ENCODE measurements at places on chromosomes 4 and X. TPM values are rescaled to one million over a fixed set of nuclear protein-coding genes. Genes with fewer than 3 reads are reported as not detected.
A peak's percentile ranks its signal among the peaks of the same experiment; 100 is the strongest.

TCEAL2 gene
- not detected for total RNA-seq

JCHAIN gene
- total RNA-seq: 1.3 TPM

TMPRSS11F gene
- total RNA-seq: not detected

AFM gene
- total RNA-seq: not detected

RHOXF2 gene
- not detected for total RNA-seq

DNA sequence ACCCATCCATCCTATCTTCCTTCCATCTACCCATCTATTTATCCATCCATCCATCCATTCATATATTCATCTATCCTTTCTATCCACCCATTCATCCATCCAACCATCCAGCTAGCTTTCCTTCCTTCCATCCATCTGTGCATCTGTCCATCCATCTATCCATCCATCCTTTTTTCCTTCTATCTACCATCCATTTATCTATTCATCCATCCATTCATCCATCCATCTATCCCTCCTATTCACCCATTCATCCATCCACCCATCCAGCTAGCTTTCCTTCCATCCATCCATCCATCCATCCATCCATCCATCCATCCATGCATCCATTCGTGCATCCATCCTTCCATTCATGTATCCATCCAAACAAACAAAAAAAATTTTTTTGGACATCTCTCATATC is 118.8 kb downstream of the PSAPL1 start:
- DNase-seq: no peak

DNA sequence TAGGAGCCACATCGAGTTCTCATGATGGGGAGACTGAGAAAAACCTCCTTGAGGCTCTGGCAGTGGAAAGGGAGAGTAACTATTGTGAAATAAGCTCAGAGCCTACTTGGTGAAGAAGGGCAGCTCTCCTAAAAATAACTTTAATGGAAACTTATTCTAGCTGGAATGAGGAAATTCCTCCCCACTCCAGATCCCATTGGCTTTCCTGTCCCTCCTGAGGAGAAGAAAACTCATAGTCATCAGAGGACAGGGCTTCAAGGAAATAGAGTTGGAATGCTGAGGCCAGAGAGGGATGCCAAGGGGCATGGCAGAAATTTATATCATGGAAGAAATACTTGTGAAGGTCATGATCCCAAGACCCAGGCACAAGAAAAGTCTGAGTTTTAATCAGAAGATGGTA is 70.7 kb upstream of the TAPT1 start:
- DNase-seq: no peak

DNA sequence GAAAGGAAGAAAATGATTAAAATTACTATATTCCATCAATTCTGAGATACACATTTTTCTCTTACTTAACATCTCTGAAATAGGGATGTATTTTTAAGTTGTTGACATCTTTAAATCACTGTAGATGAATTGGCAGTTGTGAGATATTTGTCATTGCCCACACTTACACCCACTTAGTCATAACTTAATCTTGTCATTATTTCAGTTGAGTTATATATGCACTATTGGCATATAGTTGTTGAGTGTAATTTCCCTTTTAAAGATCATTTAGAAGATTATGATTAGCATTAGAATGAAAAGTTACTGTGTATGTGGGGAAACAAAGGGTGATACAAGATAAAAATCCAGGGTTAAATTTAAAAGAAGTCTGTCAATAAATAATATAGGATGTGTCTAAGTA is 2.2 kb downstream of the AIMP1 start:
- no peak for DNase-seq

GRCh38 chrX:11478026-11478425 is 184.8 kb downstream of the AMELX start:
- no peak for DNase-seq

GRCh38 chrX:20529711-20530110 is 263.0 kb upstream of the RPS6KA3 start:
- no peak for DNase-seq

DNA sequence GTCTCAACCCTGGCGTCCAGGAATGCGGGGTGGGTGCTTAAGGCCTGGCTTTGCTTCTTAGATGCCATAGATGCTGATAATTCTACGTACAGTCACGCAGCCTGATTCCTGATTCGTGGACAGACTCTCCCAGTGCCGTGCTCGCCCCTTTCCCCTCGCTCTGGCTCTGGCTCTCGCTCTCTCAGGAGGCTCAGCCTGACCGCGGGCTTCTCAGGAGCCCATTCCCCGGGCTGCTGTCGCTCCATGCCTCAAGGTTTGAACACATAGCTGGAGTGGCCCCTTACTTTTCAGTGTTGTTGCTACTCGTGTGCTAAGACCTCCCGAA is 59.2 kb upstream of the ZC4H2 start:
- peak; percentile 16 for DNase-seq

GRCh38 chr4:128031756-128032384 is 29.2 kb upstream of the LARP1B start:
- DNase-seq: no peak

DNA sequence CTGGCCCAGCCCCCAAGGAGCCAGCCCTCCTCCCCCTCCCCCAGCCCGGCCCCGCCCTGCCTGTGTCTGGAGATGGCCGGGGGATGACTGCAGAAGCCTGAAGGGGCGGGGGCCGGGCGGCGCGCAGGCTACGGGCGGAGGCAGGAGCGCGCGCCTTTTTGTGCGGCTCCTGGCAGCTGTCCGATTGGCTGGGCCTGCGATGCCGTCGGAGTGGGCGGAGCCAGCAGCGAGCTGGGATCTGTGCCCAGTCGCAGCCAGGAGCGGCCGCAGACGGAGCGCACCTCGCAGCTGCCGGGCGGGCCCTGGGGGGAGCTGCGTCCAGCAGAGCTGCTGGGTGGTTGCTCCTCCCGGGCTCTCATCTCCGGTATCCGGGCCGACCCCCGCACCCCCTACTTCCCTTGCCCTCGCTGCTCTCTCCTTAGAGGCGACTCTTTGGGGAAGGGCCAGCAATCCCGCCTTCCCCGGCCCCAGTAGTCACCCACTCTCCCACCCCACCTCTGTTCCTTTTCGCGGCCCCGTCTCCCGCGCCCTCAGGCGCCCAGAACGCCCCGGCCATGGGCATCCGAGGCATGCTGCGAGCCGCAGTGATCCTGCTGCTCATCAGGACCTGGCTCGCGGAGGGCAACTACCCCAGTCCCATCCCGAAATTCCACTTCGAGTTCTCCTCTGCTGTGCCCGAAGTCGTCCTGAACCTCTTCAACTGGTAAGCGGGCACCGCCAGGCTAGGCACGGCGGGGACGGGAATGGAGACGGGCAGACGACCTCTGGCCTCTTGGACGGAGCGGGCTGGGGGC is at the start of gene GABRQ:
Gene GABRQ (plus strand): TSS at position 247 of the 794 bp plus-strand sequence. CDS start 308 bp downstream, at position 555.
- no peak for DNase-seq

- no peak for DNase-seq
Measured at GRCh38 chr4:1049591-1049905, 38.1 kb downstream of the FGFRL1 start.

DNA sequence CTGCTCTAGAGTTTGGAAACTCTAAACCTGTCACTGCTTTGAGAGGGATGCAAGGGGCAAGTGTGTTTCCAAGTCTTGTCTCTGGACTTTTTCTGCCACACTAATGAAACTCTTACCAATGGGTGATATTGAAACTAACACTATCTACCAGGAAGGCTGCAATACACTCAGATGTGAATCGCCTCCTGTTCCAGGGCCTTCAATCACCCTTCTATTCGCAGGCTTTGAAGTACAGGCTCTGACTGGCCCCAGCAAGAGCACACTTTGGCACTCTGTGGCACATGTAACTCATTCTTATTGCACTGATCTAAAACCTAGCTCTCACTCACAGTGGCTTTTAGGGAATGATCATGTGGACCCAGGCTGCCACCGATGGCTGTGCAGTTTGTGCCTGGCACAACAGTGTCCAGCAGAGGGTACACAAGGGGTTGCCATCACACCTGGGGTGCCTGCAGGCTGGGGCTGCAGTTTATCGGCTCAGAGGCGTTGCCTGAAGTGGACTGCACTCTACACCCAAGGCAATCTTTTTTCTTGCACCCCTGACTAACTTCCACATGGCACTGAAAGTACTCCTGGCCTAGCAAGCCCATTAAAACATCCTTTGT is 210.8 kb downstream of the MGST2 start:
- no peak for DNase-seq

DNA sequence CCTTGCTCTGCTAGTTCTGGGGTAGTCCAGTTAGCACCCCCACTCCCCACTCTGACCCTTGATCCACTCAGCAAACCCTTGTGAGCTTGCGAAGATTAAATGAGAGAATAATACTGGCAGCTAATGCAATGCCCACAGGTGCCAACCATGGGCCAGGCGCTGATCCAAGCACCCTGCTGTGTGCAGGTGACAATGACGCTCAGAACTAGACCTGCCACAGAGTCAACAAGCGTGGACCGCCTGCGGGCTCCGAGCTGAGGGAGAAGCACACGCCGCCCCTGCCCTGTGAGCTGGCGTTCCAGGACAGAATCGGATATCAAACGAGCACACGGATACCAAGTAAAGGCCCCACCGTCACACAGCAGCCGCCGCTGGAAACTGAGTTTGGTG is 129.2 kb downstream of the FAM53A start:
- no peak for DNase-seq

- no peak for DNase-seq
Measured at GRCh38 chr4:138035781-138036258, 206.3 kb downstream of the SLC7A11 start.

- no peak for DNase-seq
Measured at GRCh38 chr4:145176641-145177432, 3.6 kb downstream of the OTUD4 start.

DNA sequence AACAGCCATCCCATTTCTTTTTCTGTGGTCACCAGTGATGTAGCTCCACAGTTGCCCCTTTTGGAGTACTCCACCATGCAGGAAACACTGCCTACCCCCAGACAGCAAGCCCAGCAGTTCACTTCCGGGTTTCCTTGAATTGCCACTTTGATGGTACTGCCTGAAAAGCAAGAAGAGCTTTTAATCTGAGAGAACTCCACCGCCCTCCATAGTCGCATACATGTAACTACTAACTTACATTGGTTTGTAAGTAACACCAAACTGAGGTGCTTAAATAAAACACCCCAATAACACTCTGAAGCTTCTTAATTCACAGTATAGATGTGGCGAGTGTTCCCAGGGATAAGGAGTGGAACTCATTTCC is 53.6 kb upstream of the HPSE start:
- no peak for DNase-seq

Data from psoas muscle (tissue), 8 donors.